H54 (cell line): ENCODE measurements at places on chromosomes 5 and 9.

DNA sequence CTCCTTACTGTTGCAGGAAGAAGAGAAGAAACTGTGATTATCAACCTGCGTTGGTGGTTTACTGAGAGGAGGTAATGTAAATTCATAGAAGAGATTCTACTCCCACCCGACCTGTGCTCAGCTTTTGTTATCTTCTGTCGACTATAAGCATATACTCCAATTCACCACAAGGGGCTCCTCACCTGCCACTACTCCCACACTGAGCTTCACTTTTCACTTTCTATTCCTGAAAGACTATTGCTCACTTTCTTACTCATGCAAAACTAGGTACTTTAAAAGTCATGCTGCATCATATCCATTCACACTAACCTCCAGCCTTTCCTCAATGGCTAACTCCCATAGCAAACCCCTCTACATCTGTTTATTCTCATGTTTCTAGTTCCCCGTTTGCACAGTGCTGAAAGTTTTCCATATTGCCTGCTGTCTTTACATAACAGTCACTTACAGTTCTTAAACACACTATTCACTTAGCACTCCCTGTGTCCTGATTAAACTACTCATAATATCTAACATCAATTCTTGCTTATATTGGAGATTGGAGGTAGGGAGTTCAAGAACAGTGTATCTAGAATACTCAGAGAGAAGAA, 1062.6 kb downstream of the NR2F1-AS1 start:
- DNase-seq: peak; percentile 15

DNA sequence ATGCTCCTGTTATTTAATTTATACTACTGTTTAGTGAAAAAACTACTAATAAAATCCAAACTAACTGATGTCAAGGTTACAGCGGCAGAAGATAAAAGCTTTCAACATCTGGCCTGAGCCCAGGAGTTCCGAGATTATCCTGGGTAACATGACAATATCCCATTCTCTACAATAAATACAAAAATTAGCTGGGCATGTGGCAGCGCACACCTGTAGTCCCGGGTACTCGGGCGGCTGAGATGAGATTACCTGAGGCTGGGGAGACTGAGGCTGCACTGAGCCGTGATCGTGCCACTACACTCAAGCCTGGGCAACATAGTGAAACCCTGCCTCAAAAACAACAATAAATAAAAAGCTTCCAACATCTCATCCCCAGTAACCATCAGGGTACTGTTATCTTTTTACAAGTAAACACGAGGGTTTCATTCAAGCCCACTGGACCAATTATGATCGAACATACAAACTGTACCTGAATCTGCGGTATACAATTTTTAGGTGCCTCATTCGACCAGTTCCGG, 1.3 kb downstream of the RPL37 start:
- DNase-seq: no peak

- no peak for DNase-seq
Measured at GRCh38 chr5:89069591-89069990, 186.6 kb upstream of the MEF2C start.

DNA sequence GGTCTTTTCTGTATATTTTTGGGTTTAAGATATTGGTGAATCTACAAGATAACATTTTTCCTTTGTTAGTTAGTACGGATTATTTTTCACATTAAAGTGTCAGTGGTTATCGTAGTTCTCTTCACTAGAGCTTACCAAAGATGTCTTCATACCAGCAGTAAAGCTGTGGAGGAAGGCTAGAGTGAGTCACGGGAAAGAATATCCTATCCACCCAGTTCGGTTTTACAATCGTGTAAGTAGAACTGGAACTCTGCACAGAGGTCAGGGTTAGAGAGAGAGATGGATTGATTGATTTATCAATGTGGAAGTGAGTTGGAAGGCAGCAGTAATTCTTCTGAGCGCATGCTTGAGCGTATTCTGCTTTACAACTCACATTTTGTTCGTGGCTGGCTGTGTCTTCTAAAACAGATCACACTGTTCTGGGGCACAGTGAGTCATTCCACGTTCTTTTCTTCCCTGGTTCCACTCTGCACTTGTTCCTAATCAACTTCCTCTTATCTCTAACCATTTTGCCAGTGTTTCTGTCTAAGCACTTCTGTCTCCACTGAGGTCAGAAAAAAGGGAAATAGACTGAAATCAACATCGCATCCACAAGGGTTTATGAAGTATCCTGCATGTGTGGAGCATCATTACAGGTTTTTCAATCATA, 86.5 kb upstream of the ARRDC3 start:
- DNase-seq: no peak

DNA sequence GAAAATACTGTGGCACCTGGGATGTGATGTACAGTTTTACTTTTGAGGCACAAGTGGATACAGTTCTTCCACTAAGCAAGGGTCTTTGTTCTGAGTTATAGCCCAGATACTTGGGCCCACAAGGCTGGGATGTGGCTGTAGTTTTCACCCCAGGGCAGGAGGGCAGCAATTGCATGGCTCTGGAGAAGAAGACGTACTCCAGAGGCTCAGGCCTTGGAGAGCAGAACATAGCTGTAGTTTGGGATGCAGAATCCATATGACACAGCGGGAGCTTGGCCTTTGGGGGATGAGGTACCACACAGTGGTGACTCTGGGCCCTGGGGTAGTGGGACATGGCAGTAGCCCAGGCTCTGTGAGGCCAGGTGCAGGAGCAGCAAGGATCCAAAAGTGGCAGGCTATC, 110.8 kb upstream of the FSTL4 start:
- DNase-seq: no peak
